ENCODE measurements at places on chromosomes 2 and 18.

DNA sequence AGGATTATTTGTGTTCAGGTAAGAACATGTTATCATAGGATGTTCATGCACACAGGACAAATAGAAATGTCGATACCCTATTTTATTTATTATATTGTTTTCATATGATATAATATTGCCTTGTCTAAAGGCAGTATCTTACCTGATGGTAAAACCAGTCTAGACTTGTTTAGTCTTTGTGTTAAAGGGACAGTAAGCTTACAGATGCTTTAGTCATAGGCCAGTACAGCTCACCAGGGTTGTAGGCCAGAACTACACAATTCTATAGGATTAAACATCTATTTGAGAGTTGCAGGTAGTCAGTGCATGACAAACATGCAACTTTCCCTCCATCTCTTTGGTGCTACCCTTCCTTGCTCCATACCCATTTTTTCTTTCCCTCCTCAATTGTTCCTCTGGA, 158.5 kb downstream of the GALNT3 start:
- no peak for DNase-seq

DNA sequence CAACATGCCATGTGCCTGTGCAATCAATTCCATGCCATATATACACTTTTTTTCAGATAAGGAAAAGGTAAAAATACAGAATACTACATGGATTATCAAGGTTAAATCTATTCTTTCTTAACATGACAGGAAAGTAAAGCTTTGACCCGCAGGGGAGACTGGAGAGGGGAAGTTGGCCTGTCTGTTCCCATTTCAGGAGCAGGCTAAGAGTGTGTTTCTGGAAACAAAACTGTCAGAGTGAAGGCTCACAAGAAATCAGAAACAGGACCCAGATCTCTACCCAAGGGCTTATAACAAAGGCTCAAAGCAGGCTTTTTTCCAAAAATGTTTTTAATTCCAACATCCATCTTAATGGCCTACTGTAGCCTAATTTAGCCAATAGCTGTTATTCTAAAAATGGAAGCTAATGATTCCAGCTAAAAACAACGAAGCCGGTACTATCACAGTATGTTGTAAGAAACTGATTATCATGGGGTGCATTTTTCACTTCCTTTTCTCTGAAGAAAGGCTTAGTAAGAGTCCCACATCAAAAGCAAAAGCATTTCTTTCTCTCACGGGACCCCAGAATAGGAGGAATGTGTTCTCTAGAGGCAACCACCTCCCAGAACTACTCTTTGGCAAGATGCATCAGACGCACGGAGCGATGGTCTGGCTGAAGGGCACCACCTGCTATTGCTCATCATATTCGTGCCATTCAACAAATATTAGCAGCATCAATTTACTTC, 41.4 kb downstream of the FECH start:
- DNase-seq = no peak

DNA sequence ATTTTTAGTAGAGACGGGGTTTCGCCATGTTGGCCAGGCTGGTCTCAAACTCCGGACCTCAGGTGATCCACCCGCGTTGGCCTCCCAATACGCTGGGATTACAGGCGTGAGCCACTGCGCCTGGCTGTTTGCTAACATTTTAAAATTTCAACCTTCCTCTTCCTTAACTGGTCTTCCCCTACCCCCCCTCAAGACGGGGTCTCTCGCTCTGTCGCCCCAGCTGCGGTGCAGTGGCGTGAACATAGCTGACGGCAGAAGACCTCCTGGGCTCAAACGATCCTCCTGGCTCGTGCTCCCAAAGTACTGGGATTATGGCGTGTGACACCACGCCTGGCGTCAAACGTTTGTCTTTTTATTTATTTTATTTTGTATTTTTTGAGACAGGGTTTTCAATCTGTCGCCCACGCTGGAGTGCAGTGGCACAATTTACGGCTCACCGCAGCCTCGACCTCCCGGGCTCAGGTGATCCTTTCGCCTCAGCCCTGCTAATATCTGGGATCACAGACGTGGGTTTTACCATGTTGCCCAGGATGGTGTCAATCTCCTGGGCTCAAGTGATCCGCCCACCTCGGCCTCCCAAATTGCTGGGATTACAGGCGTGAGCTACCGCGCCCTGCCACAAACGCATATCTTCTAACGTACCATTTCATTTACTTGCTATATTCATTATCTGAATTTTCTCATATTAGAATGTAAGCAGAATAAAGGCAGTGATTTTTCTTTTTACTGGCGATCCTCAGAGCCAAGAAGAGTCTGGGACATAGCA, 984 bp upstream of the MSH2 start:
- no peak for DNase-seq

- DNase-seq = no peak
These were observed 59.4 kb upstream of the MSTN start for GRCh38 chr2:190121971-190122370.

DNA sequence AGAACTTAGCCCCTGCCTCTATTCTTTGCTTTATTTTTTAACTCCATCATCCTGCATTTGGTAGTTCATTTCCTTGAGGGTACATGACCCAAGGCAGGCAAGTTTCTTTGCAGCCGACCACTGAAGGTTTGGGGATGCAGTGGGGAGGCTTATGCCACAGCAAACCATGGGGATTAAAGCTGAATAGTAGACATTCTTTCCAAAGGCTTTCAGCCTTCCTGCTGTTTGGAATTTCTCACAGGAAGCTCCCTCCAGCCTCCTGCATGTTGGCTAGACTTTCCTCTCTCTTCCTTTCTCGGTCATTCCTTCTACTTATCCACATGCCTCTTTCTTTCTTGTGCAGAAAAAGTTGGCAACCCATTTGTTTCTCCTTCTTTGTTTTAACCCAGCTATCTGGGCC, 77.3 kb downstream of the SOCS6 start:
- DNase-seq = no peak

DNA sequence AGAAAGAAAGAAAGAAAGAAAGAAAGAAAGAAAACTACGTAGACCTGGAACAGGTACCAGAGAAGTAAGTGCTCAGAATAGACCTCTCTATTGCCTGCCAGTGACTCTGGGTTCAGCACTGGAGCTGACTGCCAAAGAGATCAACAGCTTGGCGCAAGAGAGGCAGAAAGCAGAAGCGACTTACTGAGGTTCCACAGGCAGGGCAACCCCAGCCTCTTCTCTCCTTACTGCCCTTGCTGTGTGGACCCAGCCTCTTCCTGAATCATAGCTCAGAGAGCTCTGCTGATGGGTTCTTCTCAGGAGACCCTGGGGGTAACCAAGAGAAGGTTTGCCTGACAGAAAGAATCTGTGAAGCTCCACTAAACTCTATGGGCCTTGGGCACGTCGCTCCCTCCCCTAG, 7.1 kb downstream of the CAPN13 start:
- DNase-seq = no peak

GRCh38 chr2:122683018-122683417, 927.6 kb downstream of the TSN start:
- DNase-seq = no peak

DNA sequence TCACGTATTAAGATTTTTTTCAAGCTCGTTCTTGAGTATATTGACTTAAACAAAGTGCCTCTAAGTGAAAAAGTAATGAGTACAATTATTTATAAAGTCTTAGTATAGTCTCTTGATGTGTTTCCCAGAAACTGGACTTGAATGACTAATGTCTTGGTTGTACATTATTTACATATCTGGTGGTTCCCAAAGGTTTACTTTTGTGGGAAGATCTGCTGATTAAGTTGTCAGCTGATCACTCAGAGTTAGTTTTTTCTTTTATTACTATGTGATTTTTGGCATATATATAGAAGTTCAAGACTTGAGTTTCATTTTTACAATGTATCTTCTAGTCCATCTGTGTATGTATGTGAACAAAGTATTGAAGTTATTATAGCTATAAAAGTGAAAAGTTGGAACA, 29.5 kb downstream of the RNF144A start:
- no peak for DNase-seq

- DNase-seq = peak; percentile 44
These were observed 38.6 kb downstream of the MGAT4A start for GRCh38 chr2:98692090-98693054.

DNA sequence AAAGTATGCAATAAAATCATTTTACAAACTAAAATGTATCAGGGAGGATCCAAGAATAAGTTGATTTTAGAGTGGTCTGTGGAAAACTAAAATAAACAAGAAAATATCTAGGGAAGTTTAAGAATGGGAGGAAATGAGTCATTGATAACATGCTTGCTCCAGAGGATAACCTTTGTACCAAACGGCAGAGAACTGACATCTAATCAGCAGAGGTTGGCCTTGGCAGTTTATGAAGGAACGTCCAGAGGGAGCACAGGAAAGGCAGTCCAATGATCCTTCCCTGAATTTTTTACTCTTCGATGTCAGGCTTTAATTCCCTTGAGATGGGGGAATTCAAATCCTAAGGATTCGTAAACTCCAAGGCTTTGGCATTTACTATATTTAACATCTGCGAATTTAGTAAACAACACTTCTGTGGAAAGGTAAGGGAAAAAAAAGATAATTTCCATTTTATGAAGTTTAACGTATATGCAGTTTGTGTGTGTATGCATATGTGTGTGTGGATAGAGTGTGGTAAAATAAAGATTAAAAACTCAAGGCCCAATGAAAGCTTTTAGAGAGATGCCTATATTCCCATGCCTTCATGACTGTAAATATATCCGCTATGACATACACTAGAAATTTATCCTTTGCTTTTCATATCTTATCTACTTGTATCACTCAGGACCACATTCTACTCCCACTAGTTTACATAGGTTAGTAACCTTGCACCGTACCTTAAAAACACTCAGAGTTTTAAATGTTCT, 8.7 kb upstream of the INPP1 start:
- no peak for DNase-seq

GRCh38 chr18:48193521-48194492, 215.4 kb downstream of the ZBTB7C start:
- DNase-seq = no peak
